Liver (tissue), 10 donors: ENCODE measurements at places on chromosomes 2 and 18.

GRCh38 chr2:75548036-75548573, 12.6 kb downstream of the EVA1A start:
- peak; percentile 29 for DNase-seq
- H3K36me3 ChIP-seq: no peaks in the 10 kb centered on the region

- DNase-seq: no peak
- H3K27me3 ChIP-seq: no peaks in the 10 kb centered on the region
- no peak overlapping the region for H3K4me3 ChIP-seq
- H3K4me1 ChIP-seq: no peaks in the 10 kb centered on the region
- no peaks in the 10 kb centered on the region for H3K36me3 ChIP-seq
- no peak overlapping the region for H3K27ac ChIP-seq
Measured at GRCh38 chr18:56511996-56512395, 126.4 kb downstream of the TXNL1 start.

GRCh38 chr2:108184419-108184818, 55.3 kb upstream of the SULT1C3 start:
- no peak overlapping the region for H3K27ac ChIP-seq
- no peaks in the 10 kb centered on the region for H3K27me3 ChIP-seq
- DNase-seq: no peak
- H3K4me1 ChIP-seq: no peaks in the 10 kb centered on the region

GRCh38 chr2:29780906-29781305, 140.5 kb downstream of the ALK start:
- DNase-seq: no peak
- H3K4me3 ChIP-seq: no peak overlapping the region
- H3K27me3 ChIP-seq: no peaks in the 10 kb centered on the region
- H3K4me1 ChIP-seq: no peaks in the 10 kb centered on the region
- H3K36me3 ChIP-seq: no peaks in the 10 kb centered on the region
- no peak overlapping the region for H3K27ac ChIP-seq

GRCh38 chr2:170113168-170113894, 64.6 kb upstream of the MYO3B start:
- H3K36me3 ChIP-seq: no peaks in the 10 kb centered on the region
- DNase-seq: no peak

DNA sequence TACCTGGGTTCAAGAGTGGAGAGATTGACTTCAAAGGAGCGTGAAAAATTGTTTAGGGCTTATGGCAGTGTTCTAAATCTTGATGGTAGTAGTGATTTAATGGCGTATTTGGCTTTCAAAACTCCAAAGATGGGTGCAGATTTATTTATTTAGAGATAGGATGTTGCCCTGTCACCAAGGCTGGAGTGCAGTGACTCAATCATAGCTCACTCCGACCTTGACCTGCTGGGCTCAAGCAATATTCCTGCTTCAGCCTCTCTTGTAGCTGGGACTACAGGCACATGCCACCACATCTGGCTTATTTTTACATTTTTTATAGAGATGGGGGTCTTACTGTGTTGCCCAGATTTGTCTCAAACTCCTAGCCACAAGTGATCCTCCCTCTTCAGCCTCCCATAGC, 52.5 kb downstream of the FAM117B start:
- no peaks in the 10 kb centered on the region for H3K36me3 ChIP-seq
- no peak for DNase-seq
- H3K27ac ChIP-seq: no peak overlapping the region

- H3K27me3 ChIP-seq: no peaks in the 10 kb centered on the region
- no peaks in the 10 kb centered on the region for H3K4me1 ChIP-seq
- H3K27ac ChIP-seq: no peak overlapping the region
- no peak for DNase-seq
Measured at GRCh38 chr2:207296265-207296948, 130.7 kb upstream of the KLF7 start.

DNA sequence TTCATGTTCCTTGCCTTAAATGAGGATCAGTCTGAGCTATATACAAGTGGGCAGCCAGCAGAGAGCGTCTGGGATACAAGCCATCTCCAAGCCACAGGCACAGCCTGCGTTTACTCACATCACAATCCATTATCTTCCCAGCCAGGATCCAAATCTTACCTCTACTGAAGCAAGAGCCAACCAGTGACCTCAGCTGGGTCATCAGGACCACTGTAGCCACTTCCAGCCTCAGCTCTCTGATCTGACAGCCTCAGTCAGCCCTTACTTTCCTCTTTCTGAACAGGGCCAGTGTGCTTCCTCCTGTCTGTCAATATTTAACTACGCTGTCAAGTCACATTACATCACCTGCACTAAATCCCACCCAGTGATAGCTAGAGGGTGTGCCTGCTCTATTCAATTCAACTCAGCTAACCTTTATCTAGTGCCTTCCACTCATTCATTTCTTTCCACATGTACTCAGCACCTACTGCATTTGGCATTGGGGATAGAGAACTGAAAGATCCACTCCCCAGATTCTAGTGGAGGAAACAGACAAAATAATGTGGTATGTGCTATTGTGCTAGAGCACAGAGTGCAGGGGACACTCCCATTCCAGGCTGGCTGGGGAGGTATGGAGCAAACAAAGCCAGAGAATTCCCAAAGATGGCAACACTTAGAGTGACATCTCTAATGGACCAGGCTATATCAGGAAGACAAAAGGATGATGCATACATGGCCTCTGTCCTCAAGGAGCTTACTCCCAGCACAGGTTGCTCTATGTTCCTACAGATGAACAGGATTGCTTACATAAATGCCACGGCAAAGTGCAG, 146.5 kb downstream of the NCKAP5 start:
- H3K36me3 ChIP-seq: no peaks in the 10 kb centered on the region
- H3K27me3 ChIP-seq: no peaks in the 10 kb centered on the region
- H3K27ac ChIP-seq: peak overlapping the region; percentile 51
- no peak overlapping the region for H3K4me3 ChIP-seq
- peaks cover 2% of the 10 kb centered on the region for H3K4me1 ChIP-seq

GRCh38 chr18:59419386-59419785, 60.3 kb upstream of the LMAN1 start:
- H3K27ac ChIP-seq: no peak overlapping the region
- no peak for DNase-seq
- H3K27me3 ChIP-seq: no peaks in the 10 kb centered on the region

DNA sequence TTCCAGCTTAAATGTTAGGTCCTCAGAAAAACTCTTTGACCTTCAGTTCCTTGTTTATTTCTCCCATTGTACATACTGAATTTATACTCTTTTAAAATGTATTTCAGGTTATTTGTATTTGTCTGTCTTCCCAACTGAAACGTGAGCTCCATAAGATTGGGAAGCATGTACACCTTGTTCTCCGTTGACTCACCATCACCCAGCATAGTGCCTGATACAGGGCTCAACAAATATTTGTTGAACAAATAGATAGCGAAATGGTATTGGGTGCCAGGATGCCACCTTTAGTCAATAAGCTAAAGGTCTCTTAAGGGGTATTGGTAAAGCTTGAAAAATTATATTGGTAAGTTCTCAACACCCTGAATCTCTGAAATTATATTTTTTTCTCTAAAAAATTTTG, 1841.3 kb upstream of the CELF4 start:
- no peaks in the 10 kb centered on the region for H3K27me3 ChIP-seq
- no peak for DNase-seq
- H3K4me1 ChIP-seq: peaks cover 6% of the 10 kb centered on the region
- H3K36me3 ChIP-seq: no peaks in the 10 kb centered on the region

DNA sequence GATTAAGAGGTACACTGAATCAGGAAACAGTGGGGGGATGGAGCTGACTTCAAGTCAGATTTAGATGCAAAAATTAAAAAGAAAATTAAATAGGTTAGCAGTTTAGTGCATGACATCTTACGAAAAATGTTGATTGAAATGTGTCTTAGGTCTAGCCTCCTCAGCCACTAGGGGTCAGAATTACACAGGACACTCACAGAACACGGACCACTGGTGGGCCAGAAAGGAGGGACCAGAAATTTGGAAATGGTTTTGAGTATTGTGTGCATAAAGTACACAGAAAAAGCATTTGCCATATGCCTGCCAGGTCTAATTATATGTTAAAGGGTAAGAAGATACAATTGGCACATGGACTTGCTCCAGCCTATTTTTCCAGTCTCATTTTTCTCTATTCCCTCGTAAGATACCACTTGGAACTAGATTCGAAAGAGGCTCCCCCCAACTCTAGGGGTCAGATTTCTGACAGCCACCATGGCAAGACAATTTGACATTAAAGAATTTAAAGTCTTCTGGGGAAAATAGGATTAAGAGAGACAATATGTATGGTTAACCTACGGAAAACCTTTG, 550.2 kb upstream of the SETBP1 start:
- no peak overlapping the region for H3K4me3 ChIP-seq
- H3K27me3 ChIP-seq: no peaks in the 10 kb centered on the region
- H3K27ac ChIP-seq: no peak overlapping the region
- no peaks in the 10 kb centered on the region for H3K4me1 ChIP-seq
- no peak for DNase-seq

GRCh38 chr2:86194751-86195054, 559 bp downstream of the IMMT start:
- H3K4me1 ChIP-seq: peaks cover 5% of the 10 kb centered on the region
- H3K27me3 ChIP-seq: no peaks in the 10 kb centered on the region
- peak overlapping the region; percentile 98 for H3K27ac ChIP-seq
- no peak for DNase-seq
- peak overlapping the region; percentile 65 for H3K4me3 ChIP-seq

GRCh38 chr2:41992671-41993434, 55.0 kb upstream of the PKDCC start:
- H3K4me1 ChIP-seq: no peaks in the 10 kb centered on the region
- no peak overlapping the region for H3K4me3 ChIP-seq
- H3K27ac ChIP-seq: no peak overlapping the region
- no peaks in the 10 kb centered on the region for H3K36me3 ChIP-seq

DNA sequence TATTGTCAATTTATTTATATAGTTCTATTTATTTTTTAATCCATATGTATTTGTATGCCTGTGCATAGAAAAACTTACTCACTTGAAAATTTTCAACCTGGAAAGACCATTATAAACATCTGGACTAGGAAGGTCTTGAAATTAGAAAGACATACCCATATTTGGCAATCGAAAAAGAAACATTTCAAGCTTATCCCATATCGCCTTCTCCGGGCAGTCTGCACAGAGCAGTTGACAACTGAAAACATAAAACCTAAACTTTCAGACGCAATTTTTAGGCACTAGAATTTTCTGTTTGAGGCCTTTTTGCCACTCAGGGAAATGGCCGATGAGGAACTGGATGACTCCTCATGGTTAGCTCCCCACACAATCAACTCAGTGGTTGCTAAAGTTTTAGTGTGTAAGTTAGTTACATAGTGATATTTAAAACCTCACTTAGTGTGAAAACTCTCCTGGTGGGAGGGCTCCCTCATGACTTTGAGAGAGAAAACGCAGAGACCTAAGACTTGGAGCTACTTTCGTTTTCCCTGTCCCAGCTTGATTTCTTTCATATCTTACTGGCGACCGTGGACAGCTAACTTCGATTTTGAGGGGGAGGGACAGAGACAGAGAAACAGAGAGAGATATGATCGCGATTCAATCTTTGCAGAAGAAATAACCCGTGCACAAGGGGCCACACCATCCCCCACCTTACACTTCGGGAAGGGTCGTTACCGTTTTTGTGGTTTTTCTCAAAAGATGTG, 3.2 kb upstream of the HOXD12 start:
- H3K4me3 ChIP-seq: peak overlapping the region; percentile 38
- DNase-seq: no peak
- no peak overlapping the region for H3K27ac ChIP-seq
- peaks cover 9% of the 10 kb centered on the region for H3K4me1 ChIP-seq

DNA sequence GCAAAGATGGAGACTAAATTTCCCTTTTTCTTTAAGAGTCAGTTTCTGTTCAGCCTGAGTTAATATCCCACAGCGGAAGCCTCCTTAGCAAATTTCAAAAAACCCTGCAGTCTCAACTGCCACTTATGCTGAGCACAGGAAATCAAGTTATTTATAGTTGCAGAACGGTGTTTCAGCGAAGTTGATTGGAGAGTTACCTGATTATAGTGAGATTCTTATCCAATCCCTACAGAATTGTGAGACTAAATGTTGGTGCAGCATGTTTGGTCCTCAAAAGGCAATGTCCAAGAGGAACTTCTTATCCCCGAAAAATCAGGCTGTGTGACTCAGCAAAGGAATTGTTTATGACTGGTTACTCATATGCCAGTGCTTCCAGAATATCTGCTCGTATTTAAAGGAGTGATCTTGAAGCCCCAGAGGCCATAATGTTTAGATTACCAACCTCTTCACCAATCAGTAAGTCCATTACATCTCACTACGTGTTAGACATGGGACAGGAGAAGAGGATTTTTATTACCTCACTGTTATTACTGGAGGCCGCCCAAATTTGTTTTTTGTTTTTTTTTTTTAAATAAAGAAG, 67.9 kb downstream of the LRRFIP1 start:
- no peaks in the 10 kb centered on the region for H3K27me3 ChIP-seq
- no peak overlapping the region for H3K4me3 ChIP-seq
- no peak for DNase-seq

DNA sequence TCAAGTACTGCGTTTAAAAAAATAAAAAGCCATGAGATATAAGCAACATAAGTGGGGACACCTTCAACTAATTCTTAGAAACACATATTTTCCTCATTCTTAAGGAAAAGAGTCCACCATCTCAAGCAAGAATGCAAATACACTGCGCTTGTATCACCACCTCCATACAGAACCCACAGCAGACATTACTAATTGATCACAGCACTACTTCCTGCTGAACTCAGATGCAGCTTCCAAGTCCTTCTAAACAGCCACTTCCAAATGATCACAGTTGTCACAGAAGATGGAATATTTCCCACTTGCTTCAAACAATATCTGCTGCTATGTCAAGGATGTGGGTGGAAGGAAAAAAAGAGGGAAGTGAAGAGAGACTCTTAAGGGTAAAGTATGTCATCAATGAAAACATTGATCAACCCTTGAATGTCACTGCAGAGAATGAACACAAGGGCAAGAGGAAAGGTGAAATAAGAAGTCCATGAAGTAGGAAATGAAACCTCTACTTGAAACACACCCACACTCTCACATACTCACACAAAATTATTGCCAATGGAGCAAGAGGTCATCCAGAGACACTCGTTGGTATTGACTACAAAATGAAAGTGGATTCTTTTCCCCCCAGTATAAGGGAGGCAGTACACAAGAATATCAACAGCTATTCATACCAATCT, 22.1 kb downstream of the TGFA start:
- H3K36me3 ChIP-seq: no peaks in the 10 kb centered on the region
- no peaks in the 10 kb centered on the region for H3K27me3 ChIP-seq
- no peak overlapping the region for H3K4me3 ChIP-seq
- no peaks in the 10 kb centered on the region for H3K4me1 ChIP-seq
- no peak overlapping the region for H3K27ac ChIP-seq
- no peak for DNase-seq

GRCh38 chr2:183229386-183229785, 105.1 kb downstream of the NUP35 start:
- H3K36me3 ChIP-seq: no peaks in the 10 kb centered on the region
- H3K27me3 ChIP-seq: no peaks in the 10 kb centered on the region
- no peaks in the 10 kb centered on the region for H3K4me1 ChIP-seq
- no peak for DNase-seq
- no peak overlapping the region for H3K4me3 ChIP-seq
- no peak overlapping the region for H3K27ac ChIP-seq

DNA sequence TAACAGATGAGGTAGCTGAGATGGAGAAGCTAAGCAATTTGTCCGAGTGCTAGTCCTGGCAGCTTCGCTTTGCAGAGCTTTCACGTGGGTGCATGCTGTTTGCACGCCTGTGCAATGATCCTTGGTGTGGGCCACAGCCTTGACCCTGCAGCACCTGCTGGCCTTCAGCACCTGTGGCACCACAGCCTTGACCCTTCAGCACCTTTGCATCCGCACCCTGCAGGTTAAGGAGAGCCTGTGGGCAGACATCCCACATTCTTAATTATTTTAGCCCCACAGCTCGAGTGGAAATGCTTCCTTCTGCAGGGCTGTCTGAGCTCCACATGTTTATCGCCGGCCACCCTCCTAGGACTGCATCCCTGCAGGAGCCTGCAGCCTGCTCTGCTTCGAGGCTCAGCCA, 19.3 kb downstream of the NCK2 start:
- H3K4me1 ChIP-seq: no peaks in the 10 kb centered on the region
- DNase-seq: no peak
- H3K36me3 ChIP-seq: no peaks in the 10 kb centered on the region
- H3K27me3 ChIP-seq: no peaks in the 10 kb centered on the region
- H3K4me3 ChIP-seq: no peak overlapping the region
